ENCODE measurements at places on chromosomes 5 and 9. TPM values are rescaled to one million over a fixed set of nuclear protein-coding genes. Genes with fewer than 3 reads are reported as not detected.

DNA sequence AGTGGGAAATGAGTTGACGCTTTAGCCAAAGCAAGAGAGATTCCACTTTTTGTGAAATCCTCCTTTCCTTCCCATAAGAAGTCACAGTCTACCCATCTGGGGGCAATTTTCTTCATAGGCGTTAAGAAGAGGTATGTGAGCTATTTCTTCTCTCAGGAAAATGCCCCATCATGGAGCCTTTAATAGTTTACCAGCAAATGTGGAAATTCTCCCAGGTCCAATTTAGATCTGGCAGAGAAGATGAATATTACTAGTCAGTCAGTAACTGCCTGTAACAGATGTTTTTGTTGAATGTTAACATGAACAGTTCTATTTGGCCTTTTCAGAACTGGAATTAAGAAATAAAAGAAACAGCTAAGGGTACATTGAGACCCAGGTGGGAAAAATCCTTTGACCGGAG is 156.4 kb upstream of the RFX3 start:
- DNase-seq, result no peak
- no peaks in the 10 kb centered on the region for H3K4me1 ChIP-seq
- H3K27ac ChIP-seq, result no peak overlapping the region

DNA sequence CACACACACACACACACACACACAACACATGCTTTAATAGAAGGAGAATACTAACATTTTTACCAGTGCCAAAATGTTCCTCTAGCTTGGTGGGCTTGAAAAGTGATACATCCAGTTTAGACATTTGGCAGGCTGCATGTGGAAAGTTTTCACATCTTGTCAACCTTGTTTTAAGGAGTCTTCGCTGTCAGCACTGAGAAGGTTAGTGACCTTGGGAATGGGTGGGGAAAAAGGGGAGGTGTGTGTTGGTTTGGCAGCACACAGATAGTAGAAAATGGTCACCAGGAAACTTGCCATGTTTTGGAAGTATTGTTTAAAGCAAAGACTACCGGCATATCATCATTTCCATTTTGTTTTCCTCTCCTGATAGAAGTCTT is 346.5 kb upstream of the ADAMTSL1 start:
- H3K4me1 ChIP-seq, result no peaks in the 10 kb centered on the region
- no peaks in the 10 kb centered on the region for H3K27me3 ChIP-seq
- H3K36me3 ChIP-seq, result no peaks in the 10 kb centered on the region
- H3K27ac ChIP-seq, result no peak overlapping the region

Gene PCDHB3
- 1.3 TPM for total RNA-seq

- H3K4me3 ChIP-seq, result no peak overlapping the region
- no peak for DNase-seq
- H3K27me3 ChIP-seq, result peaks cover 21% of the 10 kb centered on the region
- H3K27ac ChIP-seq, result no peak overlapping the region
Observed at GRCh38 chr5:173296737-173297676, 31.2 kb downstream of the STC2 start.

DNA sequence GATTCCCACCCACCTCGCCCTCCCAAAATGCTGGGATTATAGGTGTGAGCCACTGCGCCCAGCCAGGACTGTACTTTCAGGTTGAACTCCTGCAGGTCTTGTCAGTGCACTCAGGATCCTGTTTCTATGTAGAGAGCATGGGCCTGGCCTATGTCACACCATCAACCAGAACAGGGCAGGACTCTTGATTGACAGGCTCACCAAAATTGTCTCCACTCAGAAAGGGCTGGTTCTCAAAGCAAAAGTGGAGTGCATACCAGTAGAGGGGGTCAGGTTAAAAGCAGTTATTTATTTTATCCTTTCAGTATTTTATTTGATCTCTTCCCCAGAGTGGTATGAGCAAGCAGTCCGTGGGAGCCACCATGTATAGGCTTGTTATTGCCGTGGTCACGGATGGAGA is 27.4 kb upstream of the POU4F3 start:
- H3K4me1 ChIP-seq, result peaks cover 11% of the 10 kb centered on the region
- DNase-seq, result no peak
- H3K27me3 ChIP-seq, result no peaks in the 10 kb centered on the region
- no peak overlapping the region for H3K4me3 ChIP-seq
- no peaks in the 10 kb centered on the region for H3K36me3 ChIP-seq

DNA sequence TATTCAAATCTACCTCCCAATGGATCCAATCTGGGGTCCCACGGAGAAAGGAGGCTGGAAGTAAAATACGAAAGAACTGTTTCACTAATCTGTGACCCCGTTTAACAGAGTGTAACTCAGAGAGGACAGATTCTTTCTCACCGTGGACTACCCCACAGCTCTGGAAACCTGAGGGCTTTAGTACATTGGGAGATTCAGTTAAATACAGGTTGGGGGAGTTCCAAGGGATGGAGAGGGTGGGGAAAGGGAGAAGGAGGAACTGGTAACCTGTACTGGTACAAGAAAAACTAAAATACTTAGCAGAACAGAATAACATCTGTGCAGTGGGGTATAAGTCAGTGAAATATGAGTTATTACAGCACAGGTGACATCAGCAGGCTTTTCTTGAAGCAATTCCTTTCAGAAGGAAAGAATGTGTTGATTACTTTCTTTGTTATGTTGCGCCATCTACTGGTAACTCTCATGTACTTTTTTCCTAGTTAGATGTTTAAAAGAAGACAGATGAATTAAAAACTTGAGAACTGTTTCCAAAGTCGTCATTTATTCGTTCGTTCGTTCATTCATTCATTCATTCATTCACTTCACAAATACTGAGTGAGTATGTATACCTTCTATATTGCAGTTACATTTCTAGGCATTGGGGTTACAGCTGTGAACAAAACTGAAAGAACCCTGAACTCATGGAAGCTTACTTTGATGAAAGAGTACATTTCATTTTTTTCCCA is 30.0 kb upstream of the STOM start:
- no peaks in the 10 kb centered on the region for H3K36me3 ChIP-seq
- H3K4me1 ChIP-seq, result no peaks in the 10 kb centered on the region
- no peak overlapping the region for H3K4me3 ChIP-seq
- H3K27ac ChIP-seq, result no peak overlapping the region
- no peak for DNase-seq

DNA sequence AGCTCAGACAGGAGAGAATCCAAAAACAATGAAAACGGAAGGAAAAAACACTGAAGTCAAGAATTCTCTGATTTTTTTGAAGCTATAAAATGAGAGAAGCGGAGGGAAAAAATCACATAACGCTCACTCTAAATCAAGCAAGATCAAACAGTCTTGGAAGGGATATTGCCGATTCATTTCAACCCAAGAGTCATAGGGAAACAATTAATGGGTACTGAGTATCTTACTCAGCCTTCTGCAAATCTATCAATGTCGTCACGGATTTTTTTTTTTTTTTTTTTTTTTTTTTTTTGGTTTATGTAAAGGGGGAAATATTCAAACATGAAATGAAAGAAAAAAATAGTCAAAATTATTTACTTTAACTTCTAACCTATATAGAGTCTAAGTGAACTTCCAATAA is 9.5 kb downstream of the MEF2C start:
- H3K4me1 ChIP-seq, result peaks cover 3% of the 10 kb centered on the region
- no peaks in the 10 kb centered on the region for H3K36me3 ChIP-seq
- no peak for DNase-seq
- no peaks in the 10 kb centered on the region for H3K27me3 ChIP-seq
- peak overlapping the region; percentile 25 for H3K4me3 ChIP-seq

Gene FGF18
- total RNA-seq, result 39.2 TPM

GRCh38 chr5:124825250-124825982 is 79.0 kb upstream of the ZNF608 start:
- no peak overlapping the region for H3K4me3 ChIP-seq
- H3K4me1 ChIP-seq, result peaks cover 6% of the 10 kb centered on the region
- no peaks in the 10 kb centered on the region for H3K36me3 ChIP-seq
- H3K27ac ChIP-seq, result no peak overlapping the region
- DNase-seq, result no peak

GRCh38 chr5:90854169-90854568 is 295.6 kb downstream of the ADGRV1 start:
- no peaks in the 10 kb centered on the region for H3K4me1 ChIP-seq
- H3K4me3 ChIP-seq, result no peak overlapping the region
- no peaks in the 10 kb centered on the region for H3K27me3 ChIP-seq

Gene INSL4
- not detected for total RNA-seq

DNA sequence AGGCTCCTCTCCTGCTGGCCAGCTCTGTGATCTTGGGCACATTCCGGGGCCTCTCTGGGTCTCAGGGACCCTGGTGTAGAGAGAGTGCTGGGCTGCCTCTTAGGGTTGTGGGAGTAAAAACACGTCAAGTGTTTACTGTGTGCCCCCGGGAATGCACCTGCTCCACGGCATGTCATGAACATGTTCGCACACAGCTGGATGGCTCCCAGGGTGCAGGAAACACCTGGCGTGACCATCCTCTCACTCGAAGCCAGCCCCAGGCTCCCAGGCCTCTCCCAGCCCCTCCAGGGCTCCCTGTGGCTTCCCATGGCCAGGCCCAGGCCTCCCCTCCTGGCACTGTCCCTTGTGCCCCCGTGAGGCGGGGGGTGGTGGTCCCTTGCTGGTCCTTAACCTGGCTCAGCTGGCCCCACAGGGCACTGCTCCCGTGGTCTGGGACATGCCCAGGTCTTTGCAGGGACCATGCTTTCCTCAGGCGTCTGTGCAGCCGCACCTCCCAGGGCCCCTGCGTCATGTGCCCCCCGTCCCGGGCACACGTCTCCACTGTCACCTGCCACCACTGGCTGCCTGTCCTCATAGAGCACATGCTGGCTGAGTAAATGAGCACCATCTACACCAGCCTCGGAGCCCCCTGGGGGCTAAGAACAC is 44.9 kb downstream of the SLC6A3 start:
- H3K27ac ChIP-seq, result no peak overlapping the region
- no peak overlapping the region for H3K4me3 ChIP-seq
- peaks cover 18% of the 10 kb centered on the region for H3K27me3 ChIP-seq
- H3K36me3 ChIP-seq, result no peaks in the 10 kb centered on the region
- no peak for DNase-seq

Data from heart right ventricle (tissue), 16 donors.